GM19239 (cell line): ENCODE measurements at places on chromosomes 13 and 19.

DNA sequence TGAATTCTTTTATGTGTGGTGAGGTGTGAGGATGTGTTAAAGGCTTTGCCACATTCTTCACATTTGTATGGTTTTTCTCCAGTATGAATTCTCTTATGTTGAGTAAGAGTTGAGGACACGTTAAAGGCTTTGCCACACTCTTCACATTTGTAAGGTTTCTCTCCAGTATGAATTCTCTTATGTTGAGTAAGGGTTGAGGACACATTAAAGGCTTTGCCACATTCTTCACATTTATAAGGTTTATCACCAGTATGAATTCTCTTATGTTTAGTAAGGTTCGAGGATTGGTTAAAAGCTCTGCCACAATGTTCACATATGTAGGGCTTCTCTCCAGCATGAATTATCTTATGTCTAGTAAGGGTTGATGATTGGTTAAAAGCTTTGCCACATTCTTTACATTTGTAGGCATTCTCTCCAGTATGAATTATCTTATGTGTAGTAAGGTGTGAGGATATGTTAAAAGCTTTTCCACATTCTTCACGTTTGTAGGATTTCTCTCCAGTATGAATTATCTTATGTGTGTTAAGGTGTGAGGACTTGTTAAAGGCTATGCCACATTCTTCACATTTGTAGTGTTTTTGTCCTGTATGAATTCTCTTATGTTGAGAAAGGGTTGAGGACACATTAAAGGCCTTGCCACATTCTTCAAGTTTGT is 27.1 kb downstream of the ZNF724 start:
- DNase-seq, result no peak

DNA sequence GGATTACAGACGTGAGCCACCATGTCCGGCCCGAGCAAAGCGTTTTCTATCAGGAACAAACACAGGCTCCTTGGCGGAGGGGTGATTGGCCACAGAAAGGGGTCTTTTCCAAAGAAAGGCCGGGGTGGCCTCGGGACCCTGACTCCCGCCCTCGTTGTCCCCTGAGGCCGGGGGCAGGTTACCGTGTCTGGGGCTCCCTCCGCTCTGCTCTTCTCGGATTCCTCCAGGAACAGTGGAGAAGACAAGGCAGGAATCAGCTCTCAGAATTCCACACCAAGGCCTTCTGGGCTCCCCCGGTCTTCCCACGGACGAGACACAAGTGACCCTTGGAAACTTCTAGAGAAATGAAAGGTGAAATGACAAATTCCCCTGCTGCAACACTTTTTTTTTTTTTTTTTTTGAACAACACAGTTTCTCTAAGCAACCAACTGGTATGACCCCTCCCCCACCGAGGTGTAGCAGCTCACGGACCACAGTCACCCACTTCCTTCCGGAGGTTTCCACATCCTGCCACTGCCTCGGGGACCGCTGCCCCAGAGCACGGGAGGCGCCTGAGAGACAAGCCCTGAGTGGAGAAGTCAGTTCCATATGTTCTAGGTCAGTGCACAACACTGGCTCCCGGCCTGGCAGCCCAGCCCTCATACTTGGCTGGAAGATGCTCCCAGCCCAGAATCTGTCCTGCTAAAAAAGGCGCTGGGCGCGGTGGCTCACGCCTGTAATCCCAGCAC is 11.0 kb downstream of the MOB3A start:
- peak; percentile 74 for DNase-seq

DNA sequence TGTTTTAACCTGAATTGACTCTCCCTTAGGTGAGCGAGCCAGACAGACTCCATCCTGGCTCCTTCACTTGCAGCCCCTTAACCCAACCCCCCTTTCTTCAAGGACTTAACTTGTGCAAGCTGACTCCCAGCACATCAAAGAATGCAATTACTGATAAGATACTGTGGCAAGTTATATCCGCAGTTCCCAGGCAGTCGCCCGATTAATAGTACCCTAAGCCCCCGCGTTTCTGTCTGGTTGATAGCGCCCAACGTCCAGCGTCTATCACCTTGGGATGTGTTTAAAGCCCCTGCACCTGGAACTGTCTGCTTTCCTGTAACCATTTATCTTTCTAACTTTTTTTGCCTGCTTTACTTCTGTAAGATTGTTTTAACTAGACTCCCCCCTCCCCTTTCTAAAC is 6.2 kb downstream of the HSD17B14 start:
- no peak for DNase-seq

DNA sequence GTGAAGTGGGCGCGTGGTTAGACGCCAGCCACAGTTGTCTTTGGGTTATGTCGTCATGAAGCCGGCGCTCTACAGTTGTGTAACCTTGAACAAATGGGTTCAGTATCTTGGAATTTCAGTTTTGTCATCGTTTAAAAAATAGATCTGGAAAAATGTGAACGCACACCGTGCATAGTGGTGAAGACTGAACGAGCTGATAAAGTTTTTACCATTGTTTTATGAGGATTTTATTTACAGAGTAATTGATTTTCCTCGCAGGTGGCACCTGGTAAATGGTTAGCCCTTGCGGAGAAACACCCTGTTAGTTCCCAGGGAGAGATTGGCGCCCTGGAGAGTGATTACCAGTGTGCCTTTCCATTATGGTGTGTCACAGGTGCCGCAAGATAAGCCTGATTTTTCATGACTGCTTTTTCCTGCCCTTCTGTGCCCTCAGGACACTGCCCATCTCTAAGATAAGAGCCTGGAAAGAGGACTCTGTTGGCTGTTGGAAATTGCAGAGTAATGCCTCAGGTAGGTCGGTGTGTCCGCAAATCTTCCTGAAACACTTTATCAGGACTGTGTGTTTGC is 577 bp downstream of the ZNF181 start:
- no peak for DNase-seq

DNA sequence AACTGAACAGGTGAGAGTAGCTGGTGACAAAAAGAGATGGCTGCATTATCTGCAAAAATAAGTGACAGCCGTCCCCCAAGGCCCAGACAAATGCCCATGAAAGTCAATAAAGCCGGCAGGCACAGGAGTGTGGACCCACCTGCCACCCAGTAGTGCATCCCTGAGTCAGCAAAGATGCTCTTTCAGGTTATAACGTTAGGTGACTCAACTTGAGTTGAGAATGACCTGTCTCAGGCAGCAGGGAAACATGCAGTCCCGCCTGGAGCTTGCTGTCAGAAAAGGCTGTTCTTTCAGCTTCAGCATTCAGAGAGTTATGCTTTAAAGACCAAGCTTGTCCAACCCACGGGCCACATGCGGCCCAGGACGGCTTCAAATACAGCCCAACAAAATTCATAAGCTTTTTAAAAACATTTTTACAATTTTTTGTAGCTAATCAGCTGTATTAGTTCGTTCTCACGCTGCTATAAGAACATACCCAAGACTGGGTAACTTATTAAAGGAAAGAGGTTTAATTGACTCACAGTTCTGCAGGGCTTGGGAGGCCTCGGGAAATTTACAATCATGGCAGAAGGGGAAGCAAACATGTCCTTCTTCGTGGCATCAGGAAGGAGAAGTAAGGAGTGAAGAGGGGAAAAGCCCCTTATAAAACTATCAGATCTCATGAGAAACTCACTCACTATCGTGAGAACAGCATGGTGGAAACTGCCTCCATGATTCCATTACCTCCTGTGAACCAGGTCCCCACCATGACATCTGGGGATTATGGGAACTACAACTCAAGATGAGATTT is 110.4 kb downstream of the RAB20 start:
- DNase-seq, result no peak

- DNase-seq, result no peak
These were observed 236.3 kb downstream of the COL4A1 start for GRCh38 chr13:110070511-110071120.

DNA sequence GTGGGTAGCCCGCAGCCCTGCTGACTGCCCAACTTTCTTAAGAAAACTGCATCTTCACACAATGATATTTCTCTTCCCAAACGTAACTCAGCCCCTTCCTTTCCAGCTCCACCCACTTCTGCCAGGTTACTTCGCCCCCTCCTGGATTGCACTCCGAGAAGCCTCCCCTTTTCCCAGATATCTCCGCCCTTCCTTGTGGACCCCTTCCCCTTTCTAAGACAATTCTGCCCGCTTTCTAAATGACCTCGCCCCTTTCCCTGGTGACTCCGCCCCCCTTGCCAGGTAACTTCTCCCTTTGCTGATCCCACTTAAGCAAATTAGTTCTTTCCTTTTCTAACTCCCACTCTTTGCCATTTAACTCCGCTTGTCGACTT is 2.6 kb downstream of the VSIG10L start:
- DNase-seq, result no peak

DNA sequence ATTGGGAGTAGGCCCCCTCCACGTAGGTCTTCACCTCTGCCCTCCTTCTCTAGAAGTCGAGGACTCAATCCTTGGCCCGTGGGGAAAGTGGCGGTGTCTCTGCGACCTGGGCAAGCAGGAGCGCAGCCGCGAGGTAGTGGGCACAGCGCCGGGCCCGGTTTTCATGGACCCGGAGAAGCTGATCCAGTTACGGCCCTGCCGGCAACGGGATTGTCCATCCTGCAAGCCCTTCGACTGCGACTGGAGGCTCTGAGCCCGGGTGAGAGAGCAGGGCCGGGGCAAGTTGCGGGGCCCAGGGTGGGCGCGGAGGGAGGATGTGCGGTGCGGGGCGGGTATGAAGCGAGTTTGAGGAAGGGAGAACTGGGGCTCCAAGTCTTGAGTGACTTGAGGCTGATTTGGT is 2.2 kb downstream of the THSD8 start:
- DNase-seq, result no peak

GRCh38 chr19:31330761-31331160 is 18.5 kb downstream of the TSHZ3 start:
- DNase-seq, result no peak

- no peak for DNase-seq
These were observed 580.6 kb upstream of the SPRY2 start for GRCh38 chr13:80921541-80921940.

GRCh38 chr19:3818466-3818865 is 32.3 kb upstream of the MATK start:
- no peak for DNase-seq

GRCh38 chr13:24107955-24108614 is 52.4 kb upstream of the SPATA13 start:
- no peak for DNase-seq

DNA sequence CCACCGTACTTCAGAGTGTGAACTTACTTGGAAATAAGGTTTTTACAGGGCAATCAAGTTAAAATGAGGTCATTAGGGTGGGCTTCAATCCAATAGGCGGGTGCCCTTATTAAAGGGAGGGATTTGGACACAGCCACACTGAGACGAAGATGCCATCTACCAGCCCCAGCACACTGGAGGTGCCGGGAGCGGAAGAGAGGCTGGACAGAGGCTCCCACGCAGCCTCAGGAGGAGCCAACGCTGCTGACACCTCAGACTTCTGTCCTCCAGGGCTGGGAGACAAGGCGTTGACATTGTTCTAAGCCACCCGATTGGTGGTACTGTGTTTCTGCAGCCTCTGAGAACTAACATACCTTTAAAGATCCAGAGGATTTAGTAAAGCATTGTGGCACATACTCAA is 12.6 kb upstream of the RAB20 start:
- no peak for DNase-seq

- DNase-seq, result no peak
These were observed 313.5 kb downstream of the FOXO1 start for GRCh38 chr13:40352802-40353562.

DNA sequence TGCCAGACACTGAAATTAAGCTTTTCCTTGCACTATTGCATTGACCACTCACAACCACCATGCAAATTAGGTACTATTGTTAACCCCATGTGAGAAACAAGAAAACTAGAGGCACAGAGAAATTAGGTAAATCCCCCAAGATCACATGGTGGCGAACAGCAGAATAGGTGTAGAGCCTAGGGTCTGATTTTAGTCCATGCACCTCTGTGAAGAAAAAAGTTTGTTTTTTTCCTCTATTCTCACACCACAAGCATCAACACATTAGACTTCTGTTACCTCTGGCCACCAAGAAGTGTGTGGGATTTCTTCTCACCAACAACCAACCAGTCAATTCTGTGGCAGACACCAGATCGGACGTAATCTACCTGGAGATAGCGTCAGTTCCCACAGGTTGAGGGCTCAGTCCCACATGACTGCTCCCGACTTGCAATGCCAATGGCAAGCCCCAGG is 391.9 kb downstream of the COG6 start:
- DNase-seq, result no peak

DNA sequence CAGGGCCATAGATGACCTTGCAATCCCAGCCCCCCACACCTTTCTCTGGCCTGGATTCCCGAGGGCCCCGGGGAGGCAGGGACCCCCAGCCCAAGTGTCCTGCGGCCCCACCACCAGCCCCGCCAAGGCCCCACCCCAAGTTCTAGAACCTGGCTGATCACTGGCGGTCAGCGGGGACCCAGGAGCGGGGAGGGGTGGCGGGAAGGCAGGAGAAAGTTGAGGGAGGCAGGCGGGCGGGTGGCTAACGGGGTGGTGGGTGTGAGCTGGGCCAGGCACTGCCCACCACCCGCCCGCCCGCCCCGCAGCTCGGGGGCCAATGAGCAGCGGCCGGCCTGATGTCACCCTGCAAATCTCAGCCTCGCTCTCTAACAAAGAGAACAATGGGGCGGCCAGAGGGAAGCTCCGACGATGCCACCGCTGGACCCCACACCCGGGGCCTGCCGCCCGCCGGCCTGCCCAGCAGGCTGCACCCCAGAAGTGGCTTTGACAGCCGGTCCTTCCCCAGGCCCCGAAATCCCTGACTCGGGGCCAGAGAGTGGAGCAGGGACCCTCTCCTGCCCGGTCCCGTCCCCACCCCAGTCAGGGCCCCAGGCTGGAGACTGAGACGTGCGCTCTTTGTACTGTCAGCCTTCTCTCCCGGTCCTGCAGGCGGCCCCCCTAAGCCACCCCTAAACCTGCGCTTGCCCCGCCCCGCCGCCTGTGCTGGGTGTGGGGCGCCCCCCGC is 1.6 kb downstream of the MEX3D start:
- DNase-seq, result no peak

DNA sequence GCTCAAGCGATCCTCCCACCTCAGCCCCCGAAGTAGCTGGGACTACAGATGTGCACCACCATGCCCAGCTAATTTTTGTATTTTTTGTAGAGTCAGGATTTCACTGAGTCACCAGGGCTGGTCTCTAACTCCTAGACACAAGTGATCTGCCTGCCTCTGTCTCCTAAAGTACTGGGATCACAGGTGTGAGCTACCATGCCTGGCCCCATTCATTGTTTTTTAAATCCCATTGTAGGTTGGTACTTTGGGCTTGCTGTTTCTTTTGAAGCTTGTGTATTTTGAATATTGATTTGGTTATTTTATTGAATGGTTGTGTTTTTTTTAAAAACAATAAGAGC is 26.7 kb downstream of the ZMYM2 start:
- no peak for DNase-seq

DNA sequence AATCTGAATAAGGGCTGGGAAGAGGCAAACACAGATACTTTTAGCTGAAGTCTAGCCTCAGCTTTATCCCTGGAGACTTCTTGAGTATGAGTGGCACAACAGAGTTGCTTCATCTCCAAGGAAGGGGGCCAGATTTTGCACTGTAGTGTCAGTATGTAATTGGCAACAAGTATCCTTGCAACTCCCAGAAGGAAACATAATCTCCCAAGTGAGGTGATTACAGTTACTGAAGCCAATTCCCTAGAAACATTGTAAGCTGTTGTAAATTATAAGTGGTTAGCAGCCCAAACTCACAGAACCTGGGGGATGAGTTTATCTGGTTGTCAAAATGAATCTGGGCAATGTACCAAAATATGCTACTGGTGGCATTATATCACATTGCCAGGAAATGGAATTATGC is 2065.7 kb upstream of the PCDH20 start:
- no peak for DNase-seq

- no peak for DNase-seq
These were observed 4.1 kb downstream of the IER2 start for GRCh38 chr19:13154241-13154778.
